ENCODE measurements at places on chromosomes 6 and 20.

- DNase-seq: no peak
Observed at GRCh38 chr20:32496811-32497533, 88.2 kb downstream of the NOL4L start.

- DNase-seq: no peak
Observed at GRCh38 chr6:82875573-82876185, 190.0 kb downstream of the UBE3D start.

- no peak for DNase-seq
Observed at GRCh38 chr6:91042656-91043055, 455.8 kb upstream of the MAP3K7 start.

DNA sequence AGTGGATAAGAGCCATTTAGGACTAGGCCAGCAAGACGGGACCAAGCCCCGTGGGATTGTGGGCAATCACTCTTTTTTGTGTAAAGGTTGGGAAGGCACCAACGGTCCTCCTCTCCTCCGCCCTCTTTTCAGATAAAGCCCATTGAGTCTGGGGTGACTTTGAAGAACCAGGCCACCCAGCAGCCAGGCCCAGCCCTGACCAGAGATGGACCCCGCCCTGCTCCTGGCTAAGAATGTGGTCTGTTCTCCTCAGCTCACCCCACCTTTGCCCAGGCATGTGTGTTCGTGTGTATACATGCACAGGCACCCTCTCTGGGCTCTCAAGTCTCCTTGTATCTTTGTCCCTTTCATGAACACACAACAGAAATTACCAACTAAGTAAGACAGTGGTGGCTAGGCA, 9.1 kb downstream of the SDC4 start:
- no peak for DNase-seq

- peak; percentile 30 for DNase-seq
Observed at GRCh38 chr6:36906539-36907325, 21.0 kb downstream of the C6orf89 start.

- no peak for DNase-seq
Observed at GRCh38 chr20:63405102-63405730, 44.1 kb upstream of the CHRNA4 start.

DNA sequence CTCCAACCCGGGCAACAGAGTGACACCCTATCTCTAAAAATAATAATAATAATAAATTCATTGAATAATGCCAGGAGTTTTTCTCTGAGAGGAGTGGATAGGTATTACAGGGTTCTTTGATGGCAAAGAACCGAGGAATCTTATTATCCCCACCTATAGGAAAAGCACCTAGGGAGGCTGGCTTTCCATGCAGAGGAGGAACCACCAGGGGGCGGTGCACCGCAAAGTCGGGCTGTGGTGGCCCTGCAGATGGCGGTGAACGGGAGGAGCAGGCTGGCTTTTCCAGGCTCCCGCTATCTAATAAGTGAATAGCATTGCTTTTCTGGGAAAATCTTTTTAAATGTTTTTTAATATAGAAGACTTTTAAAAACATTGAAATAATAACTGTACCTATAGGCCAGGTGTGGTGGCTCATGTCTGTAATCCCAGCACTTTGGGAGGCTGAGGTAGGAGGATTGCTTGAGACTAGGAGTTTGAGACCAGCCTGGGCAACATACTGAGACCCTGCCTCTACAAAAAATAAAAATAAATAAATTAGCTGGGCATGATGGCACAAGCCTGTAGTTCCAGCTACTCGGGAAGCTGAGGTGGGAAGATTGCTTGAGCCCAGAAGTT, 864.2 kb downstream of the KIF16B start:
- peak; percentile 35 for DNase-seq

GRCh38 chr6:10151144-10151915, 263.5 kb downstream of the TFAP2A start:
- no peak for DNase-seq

GRCh38 chr6:113416170-113416569, 441.0 kb upstream of the MARCKS start:
- no peak for DNase-seq

DNA sequence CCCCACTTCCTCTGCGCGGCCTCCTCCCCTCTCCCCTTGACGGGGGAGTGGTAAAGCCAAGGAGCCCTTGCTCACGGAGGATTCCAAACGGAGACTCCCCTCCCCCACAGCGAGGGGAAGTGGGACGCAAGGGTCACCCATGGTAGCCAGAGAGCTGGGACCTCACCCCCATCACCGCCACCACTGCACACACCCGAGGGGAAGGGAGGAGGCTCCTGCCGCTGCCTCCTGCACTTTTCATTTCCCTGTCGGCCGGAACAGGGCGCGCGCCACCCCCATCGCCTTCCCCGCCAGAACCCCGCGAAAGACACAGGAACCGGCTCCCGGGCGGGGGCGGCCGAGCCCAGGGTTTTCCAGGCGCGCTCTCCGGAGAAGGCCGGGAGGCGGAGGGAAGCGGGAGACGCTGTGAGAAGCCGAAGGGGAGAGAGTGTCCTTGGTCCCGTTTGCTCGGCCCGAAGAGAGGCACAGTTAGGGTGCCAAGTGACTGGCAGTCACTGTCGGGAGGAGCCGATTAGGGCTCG, 789 bp downstream of the CCND3 start:
- DNase-seq: peak; percentile 12

- no peak for DNase-seq
Observed at GRCh38 chr6:36245572-36246061, 24.2 kb upstream of the PNPLA1 start.

DNA sequence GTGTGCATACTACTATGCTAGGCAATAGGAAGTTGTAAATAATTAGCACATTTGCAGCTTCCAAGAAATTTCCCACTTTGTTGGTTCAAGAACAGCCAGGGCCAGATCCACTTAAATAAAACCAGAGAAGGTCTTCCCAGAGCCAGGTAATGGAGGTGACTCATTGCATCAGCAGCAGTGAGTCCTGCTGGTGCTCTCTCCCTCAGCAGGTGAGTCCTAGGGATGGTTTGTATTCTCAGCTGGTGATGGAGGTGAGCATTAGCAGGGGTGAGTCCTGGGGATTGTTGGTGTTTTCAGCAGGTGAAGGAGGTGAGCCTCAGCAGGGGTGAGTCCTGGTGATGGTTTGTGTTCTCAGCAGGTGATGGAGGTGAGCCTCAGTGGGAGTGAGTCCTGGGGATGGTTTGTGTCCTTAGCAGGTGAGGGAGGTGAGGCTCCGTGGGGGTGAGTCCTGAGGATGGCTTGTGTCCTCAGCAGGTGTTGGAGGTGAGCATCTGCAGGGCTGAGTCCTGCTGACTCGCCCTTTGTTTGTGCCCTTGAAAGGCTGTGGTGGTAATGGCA, 232.8 kb upstream of the EXOC2 start:
- no peak for DNase-seq

DNA sequence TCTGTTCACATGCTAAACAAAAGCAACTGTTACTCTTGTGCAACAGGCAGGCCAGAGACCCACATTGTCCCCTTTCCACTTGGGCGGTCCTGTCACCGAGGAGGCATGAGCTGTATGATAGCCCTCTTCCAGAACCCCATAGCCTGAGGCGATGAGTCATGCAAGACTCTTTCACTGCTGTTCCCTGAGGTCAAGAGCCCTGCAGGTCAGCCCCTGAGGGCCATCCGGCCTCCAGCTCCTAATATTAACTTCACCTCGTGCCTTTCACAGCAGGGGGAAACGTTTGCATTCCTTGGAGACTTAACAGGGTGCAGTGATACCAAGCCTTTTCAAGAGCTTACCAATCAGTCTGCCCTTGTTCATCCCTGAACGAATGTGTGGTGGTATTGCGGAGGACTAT, 253.3 kb upstream of the ECI2 start:
- no peak for DNase-seq

GRCh38 chr6:30750379-30750668, 6.0 kb upstream of the IER3 start:
- no peak for DNase-seq

DNA sequence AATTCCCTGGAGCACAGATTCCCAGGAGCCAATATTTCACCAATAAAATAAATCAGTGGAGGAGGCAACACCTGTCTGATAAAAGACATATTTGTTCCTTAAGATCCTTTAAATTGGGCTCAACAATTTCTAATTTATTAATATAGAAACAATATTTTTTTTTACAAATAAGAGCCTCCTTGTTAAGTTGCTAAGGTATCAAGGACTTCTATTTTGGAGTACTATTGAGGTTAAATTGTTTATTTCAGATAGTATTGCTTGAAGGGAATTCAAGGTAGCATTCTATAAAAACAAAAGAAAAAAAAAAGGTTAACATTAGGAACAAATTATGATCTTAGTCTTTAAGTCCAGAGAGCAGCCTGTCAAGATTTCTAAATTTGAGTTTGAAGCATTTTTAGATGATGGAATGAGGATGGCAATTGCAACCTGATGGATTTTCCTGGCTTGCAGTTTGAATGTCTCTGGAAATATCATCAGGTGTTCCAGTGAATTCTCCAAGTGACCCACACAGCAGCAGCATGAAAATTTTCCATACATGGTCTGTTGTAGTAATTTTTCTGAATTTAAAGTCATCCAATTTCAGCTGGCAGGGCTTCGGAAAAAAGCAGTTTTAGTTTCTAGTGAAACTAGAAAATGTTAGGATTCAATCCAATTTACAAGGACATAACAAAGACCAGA, 19.3 kb upstream of the NCR2 start:
- DNase-seq: no peak

- no peak for DNase-seq
Observed at GRCh38 chr6:15131651-15132061, 114.2 kb upstream of the JARID2 start.

GRCh38 chr6:95574811-95575210, 2.5 kb upstream of the MANEA start:
- DNase-seq: no peak

- no peak for DNase-seq
Observed at GRCh38 chr20:24608926-24609667, 139.7 kb downstream of the SYNDIG1 start.

DNA sequence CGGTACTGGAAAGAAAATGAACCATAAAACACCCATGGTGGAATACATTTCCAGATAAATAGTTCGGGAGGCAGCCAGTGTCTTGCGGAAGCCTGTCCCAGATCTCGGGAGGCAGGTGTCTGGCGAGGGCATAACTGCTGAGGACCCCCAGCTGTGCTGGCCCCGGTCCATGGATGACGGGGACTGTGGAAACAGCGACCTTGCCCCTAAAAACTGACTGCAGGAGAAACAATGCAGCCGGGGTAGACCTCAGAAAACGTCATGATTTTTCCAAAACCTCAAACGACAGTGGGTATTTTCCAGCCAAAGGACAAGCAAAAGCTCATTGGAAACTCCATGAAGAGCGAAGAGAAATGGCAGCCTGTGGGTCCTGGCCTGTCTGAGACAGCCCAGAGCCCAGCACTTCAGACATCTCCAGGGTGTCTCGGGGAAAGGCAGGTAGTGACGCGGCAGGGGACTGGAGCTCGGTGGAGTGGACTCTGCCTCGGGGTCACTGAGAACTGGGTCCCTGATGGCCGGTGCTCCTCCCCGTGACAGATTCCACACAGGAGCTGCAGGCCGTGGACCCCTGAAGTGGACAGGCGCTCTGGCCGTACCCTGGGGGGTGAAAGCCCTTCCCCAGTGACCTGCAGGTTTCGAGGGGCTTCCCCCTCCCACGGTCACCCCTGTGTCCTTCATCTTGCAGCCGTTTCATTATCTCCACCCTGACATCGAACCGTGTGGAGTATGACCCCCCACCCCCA, 188.6 kb downstream of the SYNDIG1 start:
- no peak for DNase-seq

Data from SHP77 (cell line).